ENCODE measurements at places on chromosomes 5 and 9.
A peak's percentile ranks its signal among the peaks of the same experiment; 100 is the strongest.

GRCh38 chr5:41735213-41735612, 135.0 kb downstream of the OXCT1 start:
- no peak for DNase-seq

DNA sequence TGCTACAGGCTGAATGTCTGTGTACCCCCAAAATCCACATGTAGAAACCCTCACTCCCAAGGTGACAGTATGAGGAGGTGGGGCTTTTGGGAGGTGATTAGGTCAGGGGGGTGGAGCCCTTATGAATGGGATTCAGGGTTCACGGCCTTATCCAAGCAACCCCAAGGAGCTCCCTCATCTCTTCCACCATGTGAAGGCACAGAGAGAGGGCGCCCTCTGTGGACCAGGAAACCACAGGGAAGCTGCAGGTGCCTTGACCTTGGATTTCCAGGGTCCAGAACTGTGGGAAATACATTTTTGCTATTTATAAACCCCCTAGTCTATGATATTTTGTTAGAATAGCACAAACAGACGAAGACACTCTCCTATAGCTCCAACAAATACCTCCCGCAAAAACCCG, 53.6 kb upstream of the IRX2 start:
- DNase-seq: no peak

GRCh38 chr5:56596155-56596554, 219.2 kb upstream of the MAP3K1 start:
- DNase-seq: no peak

DNA sequence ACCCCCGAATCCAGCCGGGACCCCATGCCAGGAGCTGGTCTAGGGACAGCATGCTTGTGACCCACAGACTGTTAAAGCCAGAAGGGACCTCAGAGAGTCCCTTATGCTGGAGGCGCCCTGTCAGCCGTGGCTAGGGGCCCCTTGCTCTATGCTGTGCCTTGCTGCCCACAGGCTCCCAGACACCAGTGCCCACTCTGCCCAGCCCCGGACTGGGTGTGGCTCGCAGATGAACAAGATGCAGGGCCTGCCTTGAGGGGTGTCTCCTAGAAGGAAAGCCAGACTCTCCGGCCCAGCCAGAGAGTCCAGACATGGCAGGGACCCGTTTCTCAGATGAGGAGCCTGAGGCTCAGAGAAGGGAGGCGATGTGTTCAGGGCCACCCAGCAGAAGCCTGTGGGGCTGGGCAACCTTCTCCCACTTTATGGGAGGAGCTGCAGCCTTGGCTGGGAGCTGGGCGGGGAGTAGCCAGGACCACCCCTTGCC, 85.7 kb downstream of the LMX1B start:
- DNase-seq: no peak

DNA sequence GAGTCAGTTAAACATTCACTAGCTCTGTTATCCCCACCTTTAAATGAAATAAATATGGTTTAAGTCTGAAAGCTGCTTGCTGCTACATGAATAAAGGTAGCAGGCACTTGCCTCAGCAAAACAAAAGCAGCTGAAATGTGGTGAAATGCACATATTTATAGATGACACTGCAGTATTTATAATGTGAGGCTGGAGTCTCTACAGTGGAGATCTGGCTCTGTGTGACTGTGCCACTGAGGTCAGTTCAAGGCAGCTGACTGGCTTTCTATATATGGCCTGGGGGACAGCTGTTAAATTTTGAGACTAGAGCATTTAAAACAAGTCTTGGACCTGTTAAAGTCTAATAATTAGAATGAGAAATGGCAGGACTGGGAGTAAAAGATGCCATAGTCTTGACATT, 859.6 kb upstream of the SEMA6A start:
- DNase-seq: no peak

DNA sequence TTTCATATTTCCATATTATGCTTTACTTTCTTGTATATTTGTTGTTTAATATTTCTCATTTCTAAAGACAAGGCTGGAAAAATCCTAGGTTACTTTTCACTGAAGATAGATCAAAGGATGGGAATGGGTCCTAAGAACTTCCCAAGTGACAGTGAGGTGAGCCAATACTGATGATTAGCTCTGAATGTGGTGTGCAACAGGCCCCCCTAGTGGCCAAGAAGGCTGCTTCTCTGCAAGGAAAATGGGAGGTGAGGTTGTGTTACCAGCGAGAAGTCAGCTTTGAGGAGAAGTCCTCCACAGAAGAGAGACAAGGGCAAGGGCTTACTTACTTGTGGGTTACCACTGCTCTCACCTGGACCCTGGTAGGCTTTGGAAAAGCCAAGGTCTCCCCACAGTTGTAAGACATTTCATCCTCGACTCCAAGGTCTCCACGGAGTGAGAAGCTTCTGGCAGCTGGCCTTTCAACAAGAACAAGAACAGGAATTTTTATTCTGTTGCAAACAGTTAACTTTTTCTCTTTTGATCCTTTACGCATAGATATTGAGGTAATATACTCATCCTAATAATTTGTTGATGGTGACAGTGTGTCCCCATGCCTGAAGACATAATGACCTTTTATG, 69.9 kb downstream of the MAMDC2 start:
- peak; percentile 33 for DNase-seq

DNA sequence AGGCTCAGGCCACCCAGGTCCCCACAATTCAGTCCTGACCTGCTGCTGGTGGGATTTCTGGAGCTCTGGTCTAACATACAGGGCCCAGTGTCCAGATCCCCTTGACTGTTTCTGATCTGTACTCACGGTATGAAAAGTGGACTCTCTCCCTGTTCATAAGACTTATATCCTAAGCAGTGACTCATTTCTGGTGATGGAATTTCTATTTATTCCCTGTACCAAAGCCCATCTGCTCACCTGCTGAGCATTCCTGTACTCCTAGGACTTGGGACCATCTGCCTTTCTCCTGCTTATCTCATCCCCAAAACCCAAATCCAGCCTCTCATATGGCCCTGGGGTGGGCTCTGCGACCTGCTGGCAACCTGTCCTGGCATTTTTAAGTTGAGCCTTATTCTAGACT, 86.6 kb downstream of the APBA1 start:
- DNase-seq: no peak

DNA sequence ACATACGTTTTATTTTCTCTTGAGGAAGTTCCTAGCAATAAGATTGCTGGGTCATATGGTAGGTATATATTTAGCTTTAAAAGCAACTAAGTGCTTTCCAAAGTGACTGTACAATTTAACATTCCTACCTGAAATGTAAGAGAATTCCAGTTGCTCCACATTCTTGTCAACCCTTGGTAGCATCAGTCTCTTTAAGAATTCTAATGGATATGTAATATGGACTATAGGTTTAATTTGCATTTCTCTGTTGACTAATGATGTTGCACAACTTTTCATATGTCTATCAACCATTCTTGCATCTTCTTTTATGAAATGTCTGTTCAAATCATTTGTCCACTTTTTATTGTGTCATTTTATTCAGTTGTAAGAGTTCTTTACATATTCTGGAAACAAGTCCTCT, 6.7 kb upstream of the RASEF start:
- no peak for DNase-seq

- DNase-seq: no peak
These were observed 449.9 kb downstream of the PRELID2 start for GRCh38 chr5:145385276-145385675.

- DNase-seq: no peak
These were observed 44.8 kb upstream of the SNX2 start for GRCh38 chr5:122730037-122730436.

GRCh38 chr9:94005272-94005901, 50.2 kb upstream of the BARX1 start:
- no peak for DNase-seq

GRCh38 chr9:137082925-137083290, 3.9 kb upstream of the MAN1B1 start:
- DNase-seq: no peak

GRCh38 chr5:142659405-142659804, 26.5 kb downstream of the FGF1 start:
- no peak for DNase-seq

GRCh38 chr5:79566896-79567295, 45.3 kb upstream of the TENT2 start:
- DNase-seq: no peak

- DNase-seq: no peak
These were observed 466.0 kb upstream of the ADAMTS16 start for GRCh38 chr5:4674166-4674565.

DNA sequence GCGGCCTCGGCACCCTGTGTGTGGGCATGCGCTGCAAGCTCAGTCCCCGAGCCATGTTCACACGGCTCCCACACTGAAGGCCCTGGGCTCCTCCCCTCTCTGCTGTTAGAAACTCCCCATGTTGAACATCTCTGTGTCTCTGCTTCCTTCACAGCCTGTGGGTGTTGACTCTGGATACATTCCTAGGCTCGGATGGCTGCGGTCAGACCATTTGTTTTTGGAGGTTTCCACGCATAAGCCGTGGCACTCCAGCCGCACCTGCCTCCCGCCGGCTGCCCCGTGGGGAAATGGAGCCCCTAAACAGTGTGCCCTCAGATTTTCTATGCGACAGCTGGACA, 31.2 kb upstream of the LRRC14B start:
- DNase-seq: no peak

DNA sequence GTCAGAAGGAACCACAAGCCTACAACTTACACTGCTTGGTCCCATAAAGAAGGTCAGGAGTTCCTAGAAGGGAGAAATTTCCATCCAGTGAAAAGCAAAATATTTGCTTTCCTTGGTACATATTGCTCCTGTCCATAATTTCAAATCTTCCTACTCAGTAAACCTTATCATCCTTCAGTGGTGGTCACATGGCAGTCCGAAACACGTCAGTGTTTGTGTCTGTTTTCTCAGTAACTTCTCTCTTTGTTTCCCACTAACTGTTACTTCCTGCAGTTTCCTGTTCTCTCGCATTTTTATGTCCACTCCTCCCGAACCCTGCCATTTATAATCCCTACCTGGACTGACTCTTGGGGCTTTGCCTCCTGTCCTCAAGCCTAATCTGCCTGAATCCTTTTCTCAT, 129.1 kb downstream of the FANCC start:
- DNase-seq: no peak

DNA sequence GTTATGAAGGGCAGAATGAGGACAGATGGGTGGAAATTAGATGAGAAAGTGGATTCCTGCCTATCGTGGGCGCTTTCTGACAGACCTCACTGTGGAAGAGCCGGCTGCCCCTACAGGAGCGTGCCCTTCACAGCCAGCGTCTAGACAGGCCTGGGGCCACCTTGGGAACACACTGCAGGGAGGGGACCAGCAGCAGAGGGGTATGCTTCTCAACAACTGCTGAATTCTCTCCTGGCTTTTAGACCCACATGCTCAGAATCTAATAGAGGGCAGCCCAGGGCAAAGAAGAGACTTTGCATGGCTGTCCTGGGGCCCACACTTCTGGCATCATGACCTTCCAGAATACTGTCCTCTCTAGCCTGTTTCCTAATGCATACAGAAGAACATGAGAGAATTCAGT, 2.1 kb upstream of the SEMA4D start:
- no peak for DNase-seq

DNA sequence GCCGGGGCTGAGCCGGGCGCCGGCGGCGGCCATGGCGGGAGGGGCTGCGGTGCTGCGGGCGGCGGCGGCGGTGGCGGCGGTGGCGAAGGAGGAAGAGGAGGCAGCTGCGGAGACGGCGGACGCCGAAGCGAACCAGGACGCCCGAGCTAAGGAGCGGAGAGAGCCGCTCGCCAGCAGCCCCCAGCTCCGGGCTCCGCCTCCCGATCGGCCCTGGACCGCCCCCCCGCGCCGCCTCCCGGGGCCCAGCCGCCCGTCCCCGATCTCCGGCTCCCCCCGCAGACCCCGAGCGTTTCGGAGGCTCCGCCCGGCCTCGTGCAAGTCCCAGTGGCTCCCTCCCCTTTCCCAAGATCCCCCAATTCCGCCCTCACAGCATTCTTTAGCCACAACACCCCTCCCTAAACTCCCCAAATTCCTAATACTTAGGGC, at the start of gene ASTN2:
ASTN2 (minus strand) TSS at position 152 of the 426 bp plus-strand sequence; CDS start at position 33, 119 bp downstream.
- no peak for DNase-seq

DNA sequence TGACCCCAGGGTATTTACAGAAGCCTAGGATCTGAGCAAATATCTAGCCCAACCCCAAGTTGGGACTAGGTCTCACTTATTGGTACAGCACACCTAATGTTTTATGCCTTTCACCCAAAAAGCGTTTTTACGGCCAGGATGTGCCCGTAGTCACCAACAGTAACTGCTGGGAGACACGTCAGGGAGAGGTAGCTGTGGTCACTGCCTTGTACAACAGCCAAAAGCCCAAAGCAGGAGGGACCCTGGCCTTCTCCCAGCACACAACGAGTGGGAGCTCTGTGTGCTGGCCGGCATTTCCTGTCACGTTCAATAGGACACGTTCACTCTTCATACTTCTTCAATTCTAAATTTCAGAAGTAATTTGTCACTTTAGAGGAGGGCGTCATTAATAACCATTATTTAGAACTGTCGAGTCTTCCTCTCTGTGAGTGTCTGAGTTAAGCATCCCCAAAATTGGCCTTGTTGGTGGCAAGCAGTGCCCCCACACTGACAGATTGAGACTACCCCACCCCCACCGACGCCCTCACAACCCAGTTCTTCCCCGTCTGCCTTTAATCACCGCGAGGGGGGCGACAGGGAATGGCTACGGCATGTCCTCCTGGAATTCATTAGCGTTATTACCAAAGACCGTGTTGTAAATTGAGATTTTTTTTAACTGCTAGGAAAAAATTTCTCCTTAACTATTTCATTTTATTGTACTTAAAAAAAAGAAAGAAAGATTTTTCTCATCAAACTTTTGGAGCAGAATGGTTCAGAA, 80.7 kb downstream of the MVB12B start:
- DNase-seq: no peak

- DNase-seq: no peak
These were observed 9.4 kb downstream of the APTX start for GRCh38 chr9:32991897-32992594.

- DNase-seq: no peak
These were observed 91.2 kb downstream of the RFX3 start for GRCh38 chr9:3434594-3434993.

DNA sequence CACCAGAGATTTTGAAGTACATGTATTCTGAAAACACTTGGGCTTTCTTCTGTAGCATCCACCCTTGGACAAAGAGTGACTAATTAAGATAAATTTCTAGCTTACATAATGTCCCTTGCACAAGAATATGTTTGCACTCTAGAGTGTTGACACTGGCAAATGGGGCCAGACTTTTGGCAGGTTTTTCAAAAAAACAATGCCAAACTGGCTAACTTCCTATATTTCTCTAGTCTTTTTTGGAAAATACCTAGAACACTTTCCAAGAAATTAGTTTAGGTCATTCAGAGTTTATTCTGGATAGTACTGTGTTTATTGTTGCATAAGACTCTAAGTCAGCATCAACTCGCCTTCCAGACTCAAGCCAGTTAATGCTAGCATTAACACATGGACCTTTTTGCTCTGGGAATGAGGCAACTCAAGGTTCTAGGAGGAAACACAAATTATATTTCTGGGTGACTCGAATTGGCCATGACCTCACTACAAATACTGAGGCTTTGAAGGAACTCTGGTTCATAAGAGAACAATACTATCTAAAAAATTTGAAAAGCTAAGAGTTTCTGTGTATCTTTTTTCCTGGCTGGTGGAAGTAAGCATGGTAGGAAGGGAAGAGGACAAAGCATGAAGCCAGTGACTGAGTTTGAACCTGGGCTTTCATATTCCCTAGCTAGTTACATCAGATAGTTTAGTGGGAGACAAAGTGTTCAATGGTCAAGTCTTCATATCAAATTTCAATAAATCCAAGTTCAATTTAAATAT, 101.6 kb downstream of the NREP start:
- DNase-seq: no peak

GRCh38 chr9:3676766-3677165, 151.0 kb upstream of the RFX3 start:
- DNase-seq: no peak
